ENCODE measurements at places on chromosomes 11 and 22. TPM values are rescaled to one million over a fixed set of nuclear protein-coding genes. Genes with fewer than 3 reads are reported as not detected.

DNA sequence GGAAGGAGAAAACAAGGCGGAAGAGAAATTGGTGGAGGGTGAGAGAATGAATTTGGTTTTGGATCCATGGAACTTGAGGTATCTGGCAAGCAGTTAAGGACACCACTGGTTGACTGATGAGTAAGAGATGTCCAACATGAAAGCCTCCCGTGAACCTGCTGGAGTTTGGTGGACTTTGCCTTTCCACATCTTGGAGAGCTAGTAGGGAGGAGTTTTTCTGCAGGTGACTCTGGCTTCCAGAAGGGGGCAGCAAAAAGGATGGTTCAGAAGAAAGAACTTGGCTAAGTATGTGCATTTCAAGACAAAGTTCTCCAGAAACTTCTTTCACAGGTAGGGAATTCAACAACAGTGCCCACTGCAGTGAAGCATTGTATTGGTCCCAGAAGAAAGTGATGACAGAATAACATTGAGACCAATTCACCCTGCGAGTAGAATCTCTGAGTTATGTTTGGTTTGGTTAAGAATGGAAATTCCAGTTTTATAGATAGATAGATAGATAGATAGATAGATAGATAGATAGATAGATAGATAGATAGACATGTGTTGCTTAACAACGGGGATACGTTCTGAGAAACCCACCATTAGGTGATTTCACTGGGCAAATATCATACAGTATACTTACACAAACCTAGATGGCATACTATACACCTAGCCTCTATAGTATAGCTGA lies 28.5 kb downstream of the DCDC1 start:
- DNase-seq, result no peak

- no peak for DNase-seq
Measured at GRCh38 chr11:23539556-23539955, 679.3 kb upstream of the CCDC179 start.

GRCh38 chr22:47996446-47996857 lies 1234.0 kb downstream of the TBC1D22A start:
- no peak for DNase-seq

DNA sequence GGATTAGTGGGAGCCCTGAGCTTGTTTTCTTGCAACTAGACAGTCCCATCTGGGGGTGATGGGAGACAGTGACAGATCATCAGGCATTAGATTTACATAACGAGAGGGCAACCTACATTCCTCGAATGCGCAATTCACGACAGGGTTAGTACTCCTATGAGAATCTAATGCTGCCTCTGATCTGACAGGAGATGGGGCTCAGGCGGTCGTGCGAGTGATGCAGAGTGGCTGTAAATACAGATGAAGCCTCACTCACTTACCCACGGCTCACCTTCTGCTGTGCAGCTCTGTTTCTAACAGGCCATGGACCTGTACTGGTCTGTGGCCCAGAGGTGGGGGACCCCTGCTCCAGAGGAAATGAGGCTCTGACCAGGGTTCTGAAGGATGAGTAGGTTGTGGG lies 125.5 kb downstream of the FBXO7 start:
- no peak for DNase-seq

GRCh38 chr11:59787816-59788215 lies 22.8 kb downstream of the MRPL16 start:
- no peak for DNase-seq

DNA sequence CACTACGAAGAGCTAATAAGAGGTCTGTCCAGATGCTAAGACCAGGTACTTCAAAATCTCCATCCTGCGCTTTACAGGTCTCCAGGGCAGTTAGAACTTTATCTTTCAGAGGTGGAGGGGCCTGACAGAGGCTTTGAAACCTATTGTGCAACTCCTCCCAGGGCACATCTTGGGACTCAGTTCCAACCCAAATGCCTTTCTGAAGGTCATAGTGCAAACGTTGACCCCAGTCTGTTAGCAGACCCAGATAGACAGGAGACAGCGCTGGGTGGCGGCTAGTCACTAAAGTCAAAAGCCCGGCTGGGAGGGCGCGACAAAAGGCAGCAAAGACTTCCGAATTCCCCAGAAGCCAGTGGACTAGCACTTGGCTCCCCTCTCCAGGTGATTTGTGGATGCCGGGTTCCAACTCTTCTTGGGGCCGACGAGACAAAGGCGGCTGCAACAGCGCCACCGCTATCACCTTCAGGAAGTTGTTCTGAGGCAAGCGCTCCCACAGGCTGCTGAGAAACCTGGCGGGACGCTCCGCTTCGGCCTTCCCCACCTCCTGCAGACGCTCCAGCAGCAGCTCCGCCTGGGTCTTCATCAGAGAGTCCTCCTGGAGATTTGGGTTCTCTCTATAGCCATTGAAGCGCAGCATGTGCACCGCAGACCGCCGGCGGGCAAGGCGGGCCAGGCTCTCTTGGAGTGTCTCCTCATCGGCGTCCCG lies 728 bp downstream of the FANCF start:
- DNase-seq, result peak; percentile 71

- DNase-seq, result no peak
Measured at GRCh38 chr11:78100261-78100660, 20.6 kb upstream of the NDUFC2 start.

DNA sequence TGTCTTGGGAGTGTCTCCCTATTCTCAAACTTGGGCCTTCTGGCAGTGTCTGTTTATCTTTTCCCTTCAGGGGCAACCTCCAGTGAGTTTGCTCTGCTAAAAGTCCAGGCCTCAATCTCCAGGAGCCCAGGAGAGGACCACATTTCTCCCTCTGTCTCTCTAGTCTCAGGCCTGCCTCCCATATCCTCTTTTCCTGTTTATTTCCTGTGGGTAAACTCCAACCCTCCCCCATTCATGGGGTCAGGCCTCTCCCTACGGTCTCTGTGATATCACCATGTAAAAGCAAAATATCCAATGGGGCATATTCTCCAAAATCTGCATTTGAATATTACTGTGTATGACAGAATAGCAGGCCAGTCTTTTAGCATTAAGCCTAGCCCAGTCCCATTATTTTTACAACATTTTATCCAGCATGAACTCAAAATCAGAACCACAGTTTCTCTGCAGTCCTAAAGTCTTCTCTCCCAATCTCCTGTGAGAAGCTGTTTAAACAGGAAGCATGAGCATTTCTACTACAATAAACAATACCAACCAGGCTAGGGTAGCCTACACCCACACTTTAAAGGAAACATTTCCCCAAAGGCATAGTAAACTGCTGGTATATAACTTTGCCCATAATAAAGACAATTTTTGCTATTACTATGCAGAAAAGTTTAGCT lies 18.0 kb upstream of the TMEM135 start:
- no peak for DNase-seq

DNA sequence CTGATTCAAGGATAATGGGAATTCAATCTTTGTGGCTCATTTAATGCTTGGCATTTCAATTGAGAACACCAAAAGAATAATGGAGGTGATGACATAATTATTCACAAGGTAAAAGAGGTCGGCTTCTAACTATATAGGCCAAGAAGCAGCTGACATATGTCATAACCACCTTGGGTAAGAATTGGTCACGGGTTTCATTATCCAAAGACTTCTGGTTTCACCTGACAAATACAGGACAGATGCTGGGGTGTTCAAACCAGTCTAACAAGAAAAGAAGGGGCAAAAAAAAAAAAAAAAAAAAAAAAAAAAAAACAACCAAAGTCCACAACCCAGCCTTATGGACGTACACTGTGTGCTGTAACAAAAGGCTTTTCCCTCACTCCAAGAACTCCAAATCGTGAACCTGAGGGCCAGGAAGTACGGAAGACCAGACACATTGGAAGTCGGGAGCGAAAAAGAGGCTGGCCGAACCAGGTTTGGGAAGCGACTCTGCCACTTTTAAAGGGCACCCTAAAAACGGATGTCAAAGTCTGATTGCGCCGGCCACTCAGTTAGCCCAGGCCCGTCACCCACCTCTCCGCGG lies 385 bp downstream of the HARBI1 start:
- DNase-seq, result no peak

GRCh38 chr22:26979294-26979693 lies 321.9 kb downstream of the MIAT start:
- no peak for DNase-seq

DNA sequence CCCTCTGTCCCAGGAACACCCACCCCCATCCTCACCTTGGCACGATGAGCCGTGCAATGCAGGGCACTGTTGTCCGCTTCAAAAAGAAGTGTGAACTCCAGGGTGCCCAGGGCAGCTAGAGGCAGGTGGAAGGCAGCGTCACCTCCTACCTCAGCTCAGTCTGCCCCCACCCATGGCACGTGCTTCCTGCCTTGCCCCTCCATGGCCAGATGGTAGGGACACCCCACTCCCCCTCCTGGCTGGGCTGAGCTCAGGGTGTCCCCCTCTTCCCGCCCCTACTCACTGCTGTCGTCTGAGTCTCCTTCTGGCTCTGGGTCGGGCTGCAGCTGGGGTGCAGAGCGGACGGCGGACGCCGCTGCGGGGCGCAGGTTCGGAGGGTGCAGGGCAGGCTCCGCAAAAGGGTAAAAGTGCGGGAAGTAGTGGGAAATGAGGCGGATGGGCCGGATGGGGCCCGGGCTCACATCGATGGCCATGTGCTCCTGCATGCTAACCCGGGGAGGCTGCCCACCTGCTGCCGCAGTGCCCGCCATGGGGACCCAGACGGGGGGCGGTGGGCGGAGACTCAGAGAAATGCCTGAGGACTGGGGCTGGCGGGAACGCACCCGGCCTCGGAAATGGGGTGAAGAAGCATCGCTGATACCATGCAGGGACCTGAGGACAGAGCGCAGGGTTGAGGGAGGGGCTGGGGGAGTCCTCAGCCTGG lies 9.1 kb downstream of the NDUFV1 start:
- DNase-seq, result no peak

- DNase-seq, result no peak
Measured at GRCh38 chr22:49091917-49092545, 735.6 kb downstream of the BRD1 start.

- no peak for DNase-seq
Measured at GRCh38 chr11:122637541-122637940, 18.0 kb upstream of the UBASH3B start.

DNA sequence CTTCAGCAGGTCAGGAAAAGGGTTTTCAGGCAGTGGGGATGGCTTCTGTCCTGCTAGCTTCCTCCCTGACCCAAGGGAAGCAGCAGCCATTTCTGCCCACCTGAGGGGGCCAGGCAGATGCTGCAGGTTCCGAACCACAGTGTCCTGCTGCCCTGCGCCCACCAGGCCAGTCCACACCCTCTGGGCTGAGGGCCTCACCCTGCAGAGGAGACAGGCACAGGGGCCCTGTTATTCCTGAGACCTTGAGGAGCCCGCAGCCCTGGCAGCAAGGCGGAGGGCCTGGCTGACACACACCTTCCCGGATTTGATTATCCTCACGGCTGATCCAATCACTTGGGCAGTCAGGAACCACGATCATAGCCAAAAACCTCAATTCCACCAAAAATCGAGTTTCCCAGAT lies 725.8 kb downstream of the BRD1 start:
- no peak for DNase-seq

DNA sequence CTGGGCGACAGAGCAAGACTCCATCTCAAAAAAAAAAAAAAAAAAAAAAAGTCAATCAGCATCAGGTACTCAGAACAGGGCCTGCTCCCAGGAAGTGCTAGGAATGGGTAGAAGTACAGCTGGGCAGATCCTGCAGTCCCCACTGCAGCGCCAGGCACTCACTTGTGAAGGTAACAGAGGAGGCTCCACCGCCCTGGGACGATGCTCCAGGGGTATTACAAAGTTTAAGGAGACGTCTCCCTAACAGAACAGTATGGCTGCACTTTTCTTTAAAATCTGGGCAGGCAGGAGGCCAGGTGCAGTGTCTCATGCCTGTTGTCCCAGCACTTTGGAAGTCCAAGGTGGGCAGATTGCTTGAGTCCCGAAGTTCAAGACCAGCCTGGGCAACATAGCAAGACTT lies 1449.0 kb downstream of the BRD1 start:
- DNase-seq, result no peak

DNA sequence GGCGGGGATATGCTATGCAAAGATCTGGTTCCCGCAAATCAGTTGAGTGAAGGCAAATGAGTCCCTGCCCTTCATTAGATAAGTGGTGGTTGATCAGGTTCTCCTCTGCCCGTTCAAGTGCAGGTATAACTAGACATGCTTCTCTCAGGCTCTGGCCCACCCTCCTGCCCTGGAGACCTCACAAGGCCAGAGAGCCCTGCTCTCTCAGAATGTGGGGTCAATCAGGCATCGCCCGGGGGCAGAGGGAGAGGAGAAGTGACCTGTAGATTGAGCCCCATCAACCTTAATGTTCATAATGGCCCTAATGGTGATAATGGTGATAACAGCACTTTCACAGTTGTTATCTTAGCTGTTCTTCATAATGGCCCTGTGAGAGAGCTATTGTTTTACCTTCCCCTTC lies 224.3 kb downstream of the DSCAML1 start:
- DNase-seq, result no peak

DNA sequence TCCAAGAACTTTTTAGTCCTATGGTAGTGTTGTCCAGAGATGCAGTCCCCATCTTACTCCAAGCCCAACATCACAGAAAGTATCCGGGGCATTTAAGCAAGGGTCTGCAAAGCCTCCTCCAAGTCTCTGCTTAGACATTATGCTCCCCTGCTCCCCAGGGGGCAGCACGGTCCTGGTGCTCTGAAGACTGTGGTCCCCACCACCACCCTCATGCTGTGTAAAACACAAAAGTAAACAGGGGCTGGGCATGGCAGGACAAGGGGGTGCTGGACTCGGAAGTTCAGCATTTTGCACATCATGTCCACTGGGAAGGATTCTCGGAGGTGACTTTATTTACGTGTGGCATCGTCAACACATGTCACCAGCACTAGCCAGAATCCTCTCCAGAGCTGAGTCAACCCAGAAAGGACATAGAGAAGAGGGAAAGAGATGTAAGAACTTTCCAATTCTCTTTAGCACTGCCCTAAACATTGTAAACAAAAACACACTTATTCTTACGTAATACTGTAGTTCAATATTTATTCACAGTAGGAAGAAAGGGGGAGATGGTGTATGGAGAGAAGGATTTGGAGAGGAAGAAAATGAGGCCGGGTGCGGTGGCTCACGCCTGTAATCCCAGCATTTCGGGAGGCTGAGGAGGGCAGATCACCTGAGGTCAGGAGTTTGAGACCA lies 37.7 kb downstream of the TCIRG1 start:
- no peak for DNase-seq

CSNK2A3 gene
- total RNA-seq, result 1.1 TPM

MRGPRX4 gene
- not detected for total RNA-seq

DNAJC4 gene
- total RNA-seq, result 59.1 TPM

INCENP gene
- 11.6 TPM for total RNA-seq

ACRV1 gene
- not detected for total RNA-seq

KCTD17 gene
- 9.8 TPM for total RNA-seq

FBLN1 gene
- total RNA-seq, result 93.3 TPM

NAALAD2 gene
- 1.8 TPM for total RNA-seq

XKR3 gene
- not detected for total RNA-seq

GNB1L gene
- total RNA-seq, result 3.4 TPM

PTS gene
- total RNA-seq, result 25.2 TPM

EML3 gene
- 12.9 TPM for total RNA-seq

Data from left ventricle myocardium superior (tissue), 1 donor.